ENCODE measurements at places on chromosomes 3 and 15.

GRCh38 chr3:134898181-134898754 lies 103.2 kb downstream of the EPHB1 start:
- no peak for DNase-seq

DNA sequence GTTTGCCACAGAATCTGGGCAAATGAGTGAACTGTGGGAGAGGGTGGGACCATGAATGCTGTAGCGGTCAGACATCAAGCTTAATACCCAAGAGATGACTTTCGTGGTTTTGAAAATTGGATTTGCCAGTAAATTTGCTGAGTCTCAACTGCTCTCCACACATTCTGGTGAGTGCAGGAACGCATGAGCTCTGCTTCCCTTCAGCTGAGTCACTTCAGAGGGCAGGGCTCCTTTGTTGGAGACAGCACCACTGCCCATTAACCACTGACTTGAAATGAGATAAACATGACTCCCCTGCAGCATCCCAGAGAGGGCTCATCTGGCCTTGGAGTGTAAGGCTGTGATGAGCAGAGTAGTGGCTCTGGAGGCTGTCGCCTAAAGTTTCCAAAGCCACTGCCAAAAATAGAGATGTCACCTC lies 22.6 kb downstream of the RARRES1 start:
- no peak for DNase-seq

DNA sequence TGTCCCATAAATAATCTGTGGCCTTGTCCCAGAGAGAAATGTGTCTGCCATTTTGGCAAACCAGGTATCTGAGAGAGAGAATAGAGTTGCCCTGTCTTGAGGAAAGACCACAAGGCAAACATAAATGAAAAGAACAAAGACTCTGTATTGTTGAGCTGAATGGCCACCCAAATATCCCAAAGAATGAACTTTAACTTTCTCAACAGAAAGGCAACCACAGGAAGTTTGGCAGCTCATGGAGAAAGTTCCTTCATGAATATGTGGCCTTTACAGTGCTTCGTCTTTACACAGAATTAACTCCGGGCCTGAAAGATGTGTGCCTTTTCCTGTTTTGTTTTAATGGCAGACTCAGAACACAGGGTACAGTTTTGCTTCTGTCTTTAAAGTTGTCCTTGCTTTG lies 41.4 kb upstream of the THBS1 start:
- DNase-seq: no peak

GRCh38 chr15:90043530-90044010 lies 42.4 kb downstream of the ZNF710 start:
- DNase-seq: no peak

- DNase-seq: no peak
Measured at GRCh38 chr15:67025719-67026609, 39.4 kb upstream of the SMAD3 start.

DNA sequence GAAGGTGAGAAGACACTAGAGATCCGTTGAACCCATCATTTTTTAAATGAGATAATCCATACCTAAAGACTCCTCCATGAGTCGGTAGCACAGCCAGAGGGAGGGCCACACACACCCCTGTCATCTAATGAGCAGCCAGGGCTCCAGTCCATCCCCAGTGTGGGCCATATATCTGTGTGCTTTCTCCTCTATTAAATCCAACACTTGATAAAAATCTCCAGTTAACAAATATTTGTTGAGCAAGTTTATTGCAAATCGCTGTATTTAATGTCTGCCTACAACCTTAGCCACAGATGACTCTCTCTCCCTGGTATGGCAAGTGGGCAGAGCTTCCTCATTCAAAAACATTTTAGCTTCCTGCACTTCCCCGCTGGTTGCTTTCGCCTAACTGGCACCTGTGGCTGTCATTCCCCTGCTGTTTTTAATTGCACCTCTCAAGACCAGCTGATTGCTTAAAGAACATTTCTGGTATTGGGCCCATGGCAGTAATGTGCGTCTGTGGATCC lies 82.8 kb downstream of the SMAD3 start:
- DNase-seq: no peak

DNA sequence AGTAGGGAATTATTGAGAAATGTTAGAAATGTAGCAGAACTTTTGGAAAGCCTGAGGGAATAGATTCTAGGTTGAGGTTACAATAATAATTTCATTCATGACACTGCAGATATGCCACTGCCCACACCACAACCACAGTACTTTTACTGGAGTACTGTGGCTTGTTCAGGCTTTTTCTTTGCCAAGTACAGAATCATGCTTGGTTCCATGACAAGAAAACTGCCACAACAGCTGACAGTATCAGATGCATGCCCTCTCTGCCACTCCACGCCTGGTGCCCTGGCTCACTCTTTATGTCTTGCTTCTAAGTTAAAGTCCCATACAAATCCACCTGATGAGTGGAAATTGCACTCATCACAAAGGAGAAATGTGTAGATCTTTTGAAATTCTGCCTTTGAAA lies 398.6 kb downstream of the ZIC1 start:
- no peak for DNase-seq

GRCh38 chr3:13303410-13303809 lies 116.7 kb downstream of the NUP210 start:
- no peak for DNase-seq

- DNase-seq: no peak
Measured at GRCh38 chr3:16040991-16041390, 133.5 kb upstream of the GALNT15 start.

- no peak for DNase-seq
Measured at GRCh38 chr15:101174152-101174920, 77.5 kb downstream of the CHSY1 start.

DNA sequence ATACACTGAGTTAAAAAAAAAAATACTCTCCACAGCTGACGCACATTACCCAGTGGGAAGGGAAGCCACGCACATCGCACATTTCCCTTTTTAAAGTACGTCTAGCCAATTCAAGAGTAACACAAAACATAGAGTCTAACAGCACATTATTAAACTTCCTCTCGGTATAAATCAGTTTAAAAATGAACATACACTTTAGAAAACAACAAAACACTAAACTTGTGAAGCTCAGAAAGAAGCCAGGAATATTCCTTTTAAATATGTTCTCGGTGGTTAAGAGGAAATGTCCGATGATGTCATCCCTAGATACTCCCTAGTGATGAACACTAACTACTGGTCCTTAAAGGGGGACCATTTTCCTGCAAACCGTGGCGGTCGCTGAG lies 721 bp downstream of the MYEF2 start:
- no peak for DNase-seq

DNA sequence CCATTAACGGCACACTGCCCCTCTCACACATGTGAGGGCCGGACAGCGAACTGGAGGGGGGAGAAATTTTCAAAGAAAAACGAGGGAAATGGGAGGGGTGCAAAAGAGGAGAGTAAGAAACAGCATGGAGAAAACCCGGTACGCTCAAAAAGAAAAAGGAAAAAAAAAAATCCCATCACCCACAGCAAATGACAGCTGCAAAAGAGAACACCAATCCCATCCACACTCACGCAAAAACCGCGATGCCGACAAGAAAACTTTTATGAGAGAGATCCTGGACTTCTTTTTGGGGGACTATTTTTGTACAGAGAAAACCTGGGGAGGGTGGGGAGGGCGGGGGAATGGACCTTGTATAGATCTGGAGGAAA lies 1.5 kb downstream of the SOX2 start:
- no peak for DNase-seq

- DNase-seq: no peak
Measured at GRCh38 chr3:128313935-128314334, 152.8 kb downstream of the DNAJB8 start.

DNA sequence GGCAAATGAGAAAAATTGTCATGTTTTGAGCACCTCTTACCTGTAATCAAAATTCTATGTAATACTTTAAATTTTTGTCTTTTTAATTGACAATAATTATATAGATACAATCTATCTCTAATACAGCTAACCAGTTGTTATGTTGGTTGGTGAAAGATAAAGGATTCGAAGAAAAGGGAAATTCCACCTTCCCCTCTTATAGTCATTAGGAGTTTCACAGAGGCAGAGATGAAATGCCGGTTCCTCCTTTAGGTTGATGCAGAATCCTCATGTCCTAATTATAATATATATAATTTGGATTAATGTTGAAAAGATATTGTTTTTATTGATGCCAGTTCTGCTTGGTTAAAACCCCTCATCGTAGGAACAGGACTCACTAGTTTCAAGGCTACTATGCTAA lies 67.1 kb downstream of the LRCH3 start:
- no peak for DNase-seq

DNA sequence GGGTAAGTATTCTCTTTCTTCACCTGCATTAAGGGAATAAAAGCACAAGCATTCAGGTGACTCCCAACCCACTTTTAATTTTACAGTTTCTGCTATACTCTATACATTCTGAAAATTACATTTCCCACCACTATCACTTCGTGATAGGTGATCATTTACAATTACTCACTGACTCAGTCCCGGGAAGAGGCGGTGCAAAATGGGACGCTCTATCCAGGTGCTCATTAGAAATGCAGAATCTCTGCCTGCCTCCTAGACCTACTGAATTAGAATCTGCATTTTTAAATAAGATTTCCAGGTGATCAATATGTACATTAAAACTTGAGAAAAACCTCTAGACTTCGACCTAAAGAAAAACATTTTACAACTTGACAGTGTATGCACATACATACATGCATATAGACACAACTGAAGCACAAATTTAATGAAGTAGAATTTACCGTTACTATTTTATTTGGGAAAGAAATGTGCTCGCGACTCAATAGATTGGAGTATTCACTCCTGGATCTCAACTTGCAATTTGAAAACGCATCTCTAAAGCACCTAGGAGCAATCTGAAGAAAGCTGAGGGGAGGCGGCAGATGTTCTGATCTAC lies 598 bp upstream of the TGFBR2 start:
- DNase-seq: no peak

DNA sequence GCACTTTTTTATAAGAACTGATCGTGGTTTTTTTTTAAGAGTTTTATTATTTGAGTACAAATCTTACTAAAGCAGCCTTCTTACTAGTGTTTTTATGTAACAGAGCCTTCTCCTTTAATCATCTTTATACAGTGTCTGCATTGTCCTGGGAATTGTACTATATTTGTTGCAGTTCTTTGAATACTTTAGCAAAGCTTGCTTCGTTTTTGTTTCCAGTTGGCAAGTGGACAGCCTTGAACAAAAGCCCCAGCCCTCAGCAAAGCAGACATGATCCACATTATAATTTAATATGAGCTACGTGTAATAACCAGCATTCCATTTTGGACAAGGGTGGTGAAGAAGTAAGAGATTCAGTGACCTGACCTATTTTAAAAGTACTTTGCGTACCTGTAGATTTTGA lies 112.2 kb upstream of the FLNB start:
- DNase-seq: no peak

DNA sequence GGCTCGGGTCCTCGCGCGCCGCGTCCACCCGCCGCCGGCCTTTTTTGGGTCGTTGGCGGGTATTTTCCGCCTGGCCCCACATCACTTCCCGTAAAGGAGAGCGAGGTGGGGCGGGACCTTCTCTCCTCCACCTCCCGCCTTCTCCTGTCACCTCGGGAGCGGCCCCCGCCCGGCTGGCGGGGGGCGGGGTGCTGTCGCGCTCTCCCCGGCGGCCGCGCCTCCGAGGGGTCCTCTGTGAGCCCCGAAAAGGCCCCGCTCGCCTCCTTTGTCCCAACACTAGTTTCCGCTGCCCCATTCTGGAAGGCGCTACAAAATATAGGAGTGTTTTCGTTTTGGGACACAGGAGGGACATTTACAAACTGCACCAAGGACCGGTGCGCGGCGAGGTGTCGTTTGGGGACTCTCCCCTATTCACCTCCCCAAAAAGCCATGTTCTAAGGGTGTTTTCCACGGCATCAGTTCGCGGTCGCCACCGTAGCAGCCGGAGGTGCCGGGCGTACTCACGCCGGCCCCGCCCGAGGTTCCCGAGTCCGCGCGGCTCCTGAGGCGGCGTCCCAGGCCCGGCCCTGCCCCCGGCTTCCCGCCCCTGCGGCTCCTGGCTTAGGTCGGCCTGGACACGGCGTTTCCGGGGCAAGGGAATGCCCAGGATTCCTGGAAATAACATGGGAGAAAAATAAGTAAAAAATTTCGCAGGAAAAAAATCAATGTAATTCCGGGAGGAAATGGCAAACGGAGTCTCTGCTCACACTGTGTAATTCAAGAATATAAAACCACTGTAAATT lies at the start of gene RAB27A:
Gene RAB27A (minus strand): TSS at position 68 of the 782 bp plus-strand sequence. CDS start 54,879 bp downstream, outside the sequence.
- DNase-seq: no peak

- DNase-seq: no peak
Measured at GRCh38 chr15:80561500-80561899, 133.6 kb upstream of the ABHD17C start.

GRCh38 chr3:147921051-147921450 lies 511.9 kb downstream of the ZIC1 start:
- DNase-seq: no peak

- DNase-seq: no peak
Measured at GRCh38 chr15:40468898-40469331, 1.9 kb upstream of the CHST14 start.

- DNase-seq: no peak
Measured at GRCh38 chr3:46208167-46208704, at the start of gene CCR1. Gene CCR1 (minus strand): TSS chr3:46208313. CDS start chr3:46204313, 4,000 bp downstream.

GRCh38 chr15:82186161-82186560 lies 76.4 kb downstream of the EFL1 start:
- DNase-seq: no peak

DNA sequence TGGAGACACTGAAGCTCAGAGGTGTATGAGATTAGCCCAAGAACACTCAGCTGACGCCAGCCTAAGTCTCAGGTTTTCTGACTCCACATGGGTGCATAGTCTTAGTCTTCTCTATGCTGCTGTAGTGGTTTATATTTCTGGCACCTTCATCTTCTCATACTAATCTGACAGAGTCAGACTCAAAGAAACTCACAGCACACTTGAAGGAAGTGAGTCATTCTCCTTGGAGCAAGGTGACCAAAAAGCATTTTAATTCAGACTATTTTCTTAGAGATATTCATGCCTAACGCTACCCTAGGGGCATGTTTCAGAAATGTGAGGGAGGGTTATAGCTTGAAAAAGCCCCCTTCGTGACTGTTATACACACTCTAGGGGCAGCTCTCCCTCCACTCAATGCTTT lies 775.3 kb upstream of the ARPP21 start:
- DNase-seq: no peak

- DNase-seq: no peak
Measured at GRCh38 chr3:119819806-119820205, 37.9 kb downstream of the NR1I2 start.

DNA sequence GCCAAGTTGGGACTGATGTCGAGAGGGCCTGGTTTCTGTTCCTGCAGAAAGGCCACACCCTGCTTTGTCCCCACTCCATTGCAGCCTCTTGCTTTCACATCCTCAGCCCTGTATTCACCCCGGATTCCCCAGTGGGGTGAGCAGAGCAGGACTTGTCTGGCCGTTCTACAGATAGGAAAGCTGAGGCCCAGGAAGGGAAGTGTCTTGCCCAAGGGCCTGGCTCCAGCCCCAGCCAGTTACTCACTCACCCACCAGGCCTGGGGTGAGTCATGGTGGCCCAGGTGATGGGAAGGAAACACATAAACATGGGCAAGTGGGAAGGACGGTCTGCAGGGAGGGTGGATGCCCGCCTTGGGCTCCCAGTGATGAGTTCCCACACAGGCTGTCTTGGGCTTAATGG lies 6.1 kb upstream of the DUSP7 start:
- no peak for DNase-seq

GRCh38 chr15:70669006-70669602 lies 94.3 kb downstream of the UACA start:
- no peak for DNase-seq
